ENCODE measurements at places on chromosomes 1 and 21.

DNA sequence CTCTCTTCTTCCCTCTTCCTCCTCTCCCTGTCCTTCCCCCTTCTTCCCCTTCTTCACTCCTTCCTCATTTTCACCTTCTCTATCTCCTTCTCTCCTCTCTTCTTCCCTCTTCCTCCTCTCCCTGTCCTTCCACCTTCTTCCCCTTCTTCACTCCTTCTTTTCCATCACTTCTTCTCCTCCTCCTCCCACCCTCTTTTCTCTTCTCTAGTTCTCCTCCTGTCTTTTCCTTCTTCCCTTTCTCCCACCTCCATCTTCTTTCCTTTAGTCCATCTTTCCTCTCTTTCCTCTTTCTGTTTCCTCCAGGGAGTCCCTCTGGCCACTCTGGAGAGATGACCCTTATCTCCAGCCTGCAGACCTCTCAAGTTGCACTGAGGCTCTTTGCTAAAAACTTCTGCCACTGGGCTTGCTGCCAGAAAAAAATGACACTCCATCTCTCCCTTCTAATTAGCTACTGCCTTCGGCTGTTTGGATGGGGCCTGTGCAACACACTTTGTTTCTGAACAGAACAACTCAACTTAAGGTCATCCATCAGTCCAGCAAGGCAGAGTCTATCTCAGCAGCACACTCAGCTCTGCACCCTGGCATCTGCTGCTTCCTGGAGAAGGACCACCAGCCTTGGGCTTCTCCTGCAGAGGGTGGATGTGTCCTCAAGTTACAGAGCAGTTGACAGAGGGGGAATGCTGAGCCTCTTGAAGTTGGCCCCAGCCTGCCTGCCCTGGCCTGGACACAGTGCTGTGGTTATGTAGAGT is 538.8 kb downstream of the MATN1 start:
- peak; percentile 34 for DNase-seq

DNA sequence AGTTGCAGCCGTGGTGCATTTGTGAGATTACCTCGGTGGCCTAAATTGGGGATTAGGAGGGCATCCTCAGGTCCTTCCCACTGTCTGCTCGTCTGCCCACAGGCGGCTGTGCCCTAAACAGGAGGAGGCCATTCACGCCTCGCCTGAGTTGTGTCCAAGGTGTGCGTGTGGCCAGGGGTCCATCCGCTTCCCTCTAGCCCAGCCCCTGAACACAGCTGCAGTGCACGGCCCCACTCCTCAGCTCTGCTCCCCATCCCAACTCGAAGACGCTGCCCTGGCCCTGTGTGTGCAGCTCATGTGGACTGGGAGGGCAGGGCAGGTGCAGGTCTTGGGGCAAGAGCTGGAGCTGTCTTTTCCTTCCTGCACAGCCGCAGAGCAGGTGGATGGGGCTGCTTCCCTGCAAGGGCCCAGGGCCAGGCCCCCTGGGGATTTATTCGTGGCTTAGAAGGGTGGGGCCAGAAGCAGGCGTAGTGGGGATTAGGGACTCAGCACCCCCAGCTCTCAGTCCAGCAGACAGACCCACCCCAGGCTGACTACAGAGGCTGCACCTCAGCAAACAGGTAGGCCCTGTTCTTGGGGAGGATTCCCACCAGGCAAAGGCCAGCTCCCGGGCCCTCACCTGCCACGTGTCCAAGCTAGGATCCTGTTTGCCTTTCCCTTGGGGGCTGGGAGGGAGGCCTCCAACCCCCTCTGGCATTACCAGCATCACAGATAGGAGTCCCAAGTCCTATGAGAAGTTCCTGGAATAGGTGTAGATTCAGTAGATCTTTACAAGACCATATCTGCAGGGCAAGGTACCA is 4.3 kb downstream of the GUK1 start:
- peak; percentile 10 for DNase-seq

DNA sequence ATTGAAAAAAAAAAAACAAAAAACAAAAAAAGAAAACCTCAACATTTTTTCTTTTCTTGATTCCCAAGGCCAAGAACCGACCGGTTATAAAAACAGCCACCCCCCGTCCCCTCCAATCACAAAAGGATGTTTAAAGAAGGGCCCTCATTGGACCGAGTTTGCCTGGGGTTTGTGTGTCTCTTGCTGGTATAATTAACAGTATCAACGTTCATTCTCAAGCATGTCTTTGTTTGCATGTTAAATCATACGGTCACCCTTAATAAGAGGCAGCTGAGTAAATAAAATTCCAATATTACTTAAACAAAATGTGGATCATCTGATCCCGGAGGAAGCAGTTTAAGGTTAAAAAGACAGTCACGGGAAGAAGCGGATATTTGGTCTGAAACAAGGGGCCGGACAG is 201.1 kb downstream of the PRDM2 start:
- DNase-seq: peak; percentile 71

DNA sequence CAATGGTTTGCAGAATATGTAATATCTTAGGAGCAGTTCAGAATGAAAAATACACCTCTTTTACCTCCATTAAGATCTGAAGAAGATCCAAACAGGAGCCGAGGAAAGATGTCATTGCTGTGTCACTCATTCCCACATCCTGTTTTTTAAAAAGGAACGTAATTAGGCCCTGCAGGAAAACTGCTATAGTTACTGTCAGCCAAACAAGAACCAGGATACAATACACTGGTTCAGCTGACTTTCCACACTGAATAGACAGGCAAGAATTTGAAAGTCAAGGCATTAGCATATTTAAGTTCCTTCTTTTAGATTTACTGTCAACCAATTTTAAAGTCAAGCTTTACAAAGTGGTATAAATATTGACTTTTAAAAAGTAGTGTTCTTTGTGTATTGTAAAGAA is 63.8 kb downstream of the IARS2 start:
- DNase-seq: no peak

- no peak for DNase-seq
Measured at GRCh38 chr21:45487891-45488600, 54.2 kb downstream of the SLC19A1 start.

GRCh38 chr1:177287994-177288393 is 117.2 kb downstream of the BRINP2 start:
- no peak for DNase-seq

DNA sequence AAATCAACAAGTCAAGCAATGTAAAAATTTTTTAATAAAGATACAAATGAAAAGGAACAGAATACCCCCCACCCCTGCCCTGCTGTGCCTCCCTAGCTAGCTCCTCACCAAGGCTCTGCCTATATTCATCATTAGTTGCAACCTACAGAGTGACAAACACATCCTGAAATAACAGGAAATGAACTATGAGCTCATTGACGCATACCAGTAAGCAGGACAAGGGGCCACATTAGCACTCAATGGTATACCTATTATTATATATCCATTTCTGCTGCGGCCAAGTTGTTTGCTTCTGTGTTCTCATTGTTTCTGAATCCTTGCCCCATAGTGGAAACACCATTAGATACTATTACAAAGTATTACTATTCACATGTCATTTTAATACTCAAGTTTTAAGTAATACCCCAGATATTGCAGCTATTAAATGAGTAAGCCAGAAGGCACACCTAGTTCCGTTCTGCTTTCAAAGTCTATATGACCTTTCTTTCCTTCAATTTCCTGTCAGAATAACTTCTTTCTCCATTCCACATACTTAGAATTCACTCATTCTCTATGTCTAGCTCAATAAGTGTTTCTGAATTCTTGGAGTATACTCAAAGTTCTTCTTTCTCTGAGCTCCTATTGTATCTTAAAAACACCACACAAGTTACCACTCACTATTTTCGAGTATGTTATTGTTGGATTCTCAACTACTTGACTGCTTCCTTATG is 1214.9 kb downstream of the PLA2G4A start:
- DNase-seq: peak; percentile 34

GRCh38 chr1:167105271-167106118 is 11.6 kb downstream of the STYXL2 start:
- peak; percentile 93 for DNase-seq

- DNase-seq: peak; percentile 42
Measured at GRCh38 chr1:84573481-84573966, 716 bp downstream of the CTBS start.

GRCh38 chr1:73511038-73511437 is 686.9 kb downstream of the LRRIQ3 start:
- DNase-seq: no peak

- DNase-seq: no peak
Measured at GRCh38 chr1:211261229-211261628, 2.1 kb downstream of the RCOR3 start.

DNA sequence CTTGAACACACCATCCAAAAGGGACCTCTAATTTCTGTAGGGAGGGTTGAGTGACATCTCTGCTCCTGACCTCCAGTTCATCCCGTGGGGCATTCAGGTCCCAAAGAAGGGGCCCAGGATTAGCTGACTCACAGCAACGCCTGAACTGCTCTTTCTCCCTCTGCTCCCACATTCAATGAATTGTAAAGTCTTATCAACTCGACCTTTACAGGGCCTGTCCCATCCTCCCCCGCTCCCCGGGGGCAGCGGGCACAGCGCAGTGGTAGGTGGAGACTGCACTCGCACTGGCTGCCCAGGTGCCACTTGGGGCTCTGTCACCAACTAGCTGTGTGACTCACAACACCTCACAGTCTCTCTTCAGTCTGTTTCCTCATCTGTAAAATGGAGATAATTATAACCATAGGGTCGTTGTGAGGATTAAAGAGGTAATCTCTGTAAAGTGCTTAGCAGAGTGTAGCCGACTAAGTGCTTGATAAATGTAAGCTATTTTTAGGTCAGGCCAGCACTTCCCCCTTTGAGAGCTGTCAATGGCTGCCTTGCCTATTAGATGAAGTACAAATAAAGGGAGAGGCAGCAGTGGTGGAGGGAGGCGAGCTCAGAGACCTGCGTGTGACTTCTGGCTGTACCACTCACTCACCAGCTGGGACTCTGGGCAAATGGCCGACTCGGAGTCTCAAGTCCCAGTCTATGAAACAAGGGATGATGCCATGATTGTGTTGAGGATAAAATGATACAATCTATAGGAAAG is 637 bp upstream of the MYBPHL start:
- peak; percentile 69 for DNase-seq

DNA sequence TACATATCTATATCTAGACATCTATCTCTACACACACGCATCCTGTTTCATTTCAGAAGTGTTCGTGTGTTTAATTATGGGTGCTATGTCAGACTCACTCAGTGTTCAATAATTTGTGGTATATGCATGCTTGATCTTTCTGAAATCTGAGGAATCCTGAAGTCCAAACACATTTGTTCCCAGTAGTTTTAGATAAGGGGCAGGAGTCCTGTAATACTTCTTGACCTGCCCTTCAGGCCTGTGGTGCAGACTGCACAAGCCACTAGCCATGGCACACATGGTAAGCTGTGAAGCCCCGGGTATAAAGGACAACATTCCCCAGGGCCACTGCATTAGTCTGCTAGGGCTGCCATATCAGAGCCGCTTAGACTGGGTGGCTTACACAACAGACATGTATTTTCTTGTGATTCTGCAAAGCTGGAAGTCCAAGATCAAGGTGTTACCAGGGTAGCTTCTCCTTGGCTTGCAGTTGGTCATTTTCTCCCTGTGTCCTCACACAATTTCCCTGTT is 267.2 kb downstream of the RHOU start:
- DNase-seq: no peak

DNA sequence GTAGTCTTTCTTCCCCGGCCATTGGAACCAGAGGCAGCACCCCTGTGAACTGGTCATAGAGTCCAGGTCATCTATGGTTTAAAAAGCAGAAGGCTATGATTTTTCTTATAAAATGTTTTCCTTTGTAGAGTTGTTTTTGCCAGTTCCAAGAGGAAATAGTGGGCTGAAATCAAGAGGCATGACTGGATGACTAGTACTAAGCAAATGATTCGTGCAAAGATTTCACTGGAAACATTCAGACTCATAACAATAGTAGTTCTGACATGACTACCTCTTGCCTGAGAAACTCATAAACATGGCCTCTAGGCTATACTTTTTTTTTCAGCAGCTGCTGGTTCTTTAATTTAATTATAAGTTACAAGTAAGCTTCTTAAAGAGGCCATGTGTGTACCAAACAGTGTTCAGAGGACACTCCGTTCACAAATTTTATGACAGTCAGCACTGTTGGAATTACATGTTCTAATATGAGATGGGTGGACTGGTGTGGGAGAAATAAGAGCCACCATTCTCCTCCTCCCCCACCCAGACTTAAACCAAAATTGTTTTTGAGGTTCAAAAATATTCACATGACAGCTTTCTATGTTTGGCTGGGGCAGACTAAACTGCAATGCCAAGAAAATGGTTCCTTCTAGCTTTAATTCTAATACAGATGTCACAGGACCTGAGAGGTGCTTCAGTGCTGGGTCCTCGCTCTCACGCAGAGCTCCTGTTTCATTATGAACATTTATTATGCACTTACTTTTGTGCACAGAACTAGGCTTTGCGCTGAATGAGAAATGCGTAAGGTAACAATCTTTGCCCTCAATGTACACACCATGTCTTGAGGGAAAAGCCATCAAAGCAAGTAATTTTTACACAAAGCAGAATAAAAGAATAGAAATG is 147.5 kb downstream of the ZC3H11B start:
- no peak for DNase-seq

DNA sequence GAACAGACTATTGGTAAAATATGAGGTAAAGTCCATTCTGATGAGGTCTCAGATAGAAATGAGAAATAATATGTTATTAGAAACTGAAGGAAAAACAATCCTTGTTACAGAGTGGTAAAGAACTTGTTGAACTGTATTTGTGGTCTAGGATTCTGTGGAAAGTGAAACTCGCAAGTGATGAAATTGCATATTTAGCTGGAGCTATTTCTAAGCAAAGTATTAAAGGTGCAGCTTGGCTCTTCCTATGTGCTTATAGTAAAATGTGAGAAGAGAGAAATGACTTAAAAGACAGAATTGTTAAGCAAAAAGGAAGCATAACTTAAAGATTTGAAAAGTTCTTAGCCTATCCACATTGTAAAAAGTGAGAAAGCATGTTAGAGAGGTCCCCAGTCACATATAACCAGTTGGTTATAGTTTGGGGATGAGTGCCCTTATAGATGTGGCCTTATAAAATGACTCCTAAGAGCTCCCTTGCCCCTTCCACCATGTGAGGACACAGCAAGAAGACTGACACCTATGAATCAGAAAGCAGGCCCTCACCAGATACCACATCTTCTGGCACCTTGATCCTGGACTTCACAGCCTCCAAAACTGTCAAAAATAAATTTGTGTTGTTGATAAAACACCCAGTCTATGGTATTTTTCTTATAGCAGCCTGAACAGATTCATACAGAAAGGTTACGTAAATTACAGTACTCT is 24.8 kb downstream of the PHTF1 start:
- no peak for DNase-seq

DNA sequence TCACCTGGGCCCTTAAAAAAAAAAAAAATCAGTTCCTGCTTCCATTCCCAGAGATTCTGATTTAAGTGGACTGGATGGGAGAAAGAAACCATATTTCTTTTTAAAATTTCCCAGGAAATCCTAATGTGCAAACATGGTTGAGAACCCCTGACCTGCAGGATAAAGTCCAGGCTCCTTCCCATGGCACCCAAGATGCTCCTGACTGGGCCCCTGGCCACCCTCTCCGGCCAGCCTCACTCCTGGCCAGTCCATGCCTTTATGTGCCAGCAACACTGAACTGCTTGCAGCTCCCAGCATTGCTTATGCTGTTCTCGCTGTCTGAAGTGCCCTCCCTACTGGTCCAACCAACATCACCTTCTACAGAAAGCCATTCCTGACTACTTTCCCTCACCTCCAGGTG is 93.9 kb downstream of the TEX35 start:
- no peak for DNase-seq
